A549 treated with RU486 at 1 μM for 4 hours (cell line): ENCODE measurements at places on chromosomes 2 and 18. TPM values are rescaled to one million over a fixed set of nuclear protein-coding genes. Genes with fewer than 3 reads are reported as not detected.

MYL12A gene
- total RNA-seq: 222 to 359 TPM (median 319 TPM) in 5 replicates

POU3F3 gene
- total RNA-seq: 0.02 to 0.06 TPM in 2 of 5 replicates, not detected in the others

LHCGR gene
- total RNA-seq: not detected in 5 replicates

G6PC2 gene
- total RNA-seq: not detected in 5 replicates

OSBPL6 gene
- total RNA-seq: 5.7 to 8.7 TPM (median 7.0 TPM) in 5 replicates

TMEM247 gene
- not detected in 5 replicates for total RNA-seq

FBXO15 gene
- total RNA-seq: 0.54 to 1.6 TPM (median 0.84 TPM) in 5 replicates

MAPRE2 gene
- total RNA-seq: 13.9 to 16.4 TPM (median 15.3 TPM) in 5 replicates

POTEE gene
- 0.03 to 0.09 TPM (median 0.05 TPM) in 4 of 5 replicates, not detected in the other for total RNA-seq

DTNA gene
- 0.14 to 0.39 TPM (median 0.17 TPM) in 4 of 5 replicates, not detected in the other for total RNA-seq

SERPINB7 gene
- 1.8 to 2.7 TPM (median 2.3 TPM) in 5 replicates for total RNA-seq

SEPTIN10 gene
- total RNA-seq: 33.8 to 67.1 TPM (median 54.9 TPM) in 5 replicates

SLC20A1 gene
- total RNA-seq: 125 to 144 TPM (median 138 TPM) in 5 replicates

UGT1A10 gene
- 0.15 to 0.17 TPM in 2 of 5 replicates, not detected in the others for total RNA-seq

CDCA7 gene
- 38.0 to 48.5 TPM (median 47.3 TPM) in 5 replicates for total RNA-seq

FTCDNL1 gene
- total RNA-seq: 1.8 to 2.8 TPM (median 2.5 TPM) in 5 replicates

OTOF gene
- total RNA-seq: 0.05 to 0.13 TPM (median 0.07 TPM) in 4 of 5 replicates, not detected in the other

RAB10 gene
- total RNA-seq: 264 to 376 TPM (median 304 TPM) in 5 replicates
